Right kidney (tissue), 9 donors: ENCODE measurements at places on chromosomes 5 and 9.

- DNase-seq = no peak
These were observed 259.2 kb upstream of the NFIL3 start for GRCh38 chr9:91682806-91683205.

DNA sequence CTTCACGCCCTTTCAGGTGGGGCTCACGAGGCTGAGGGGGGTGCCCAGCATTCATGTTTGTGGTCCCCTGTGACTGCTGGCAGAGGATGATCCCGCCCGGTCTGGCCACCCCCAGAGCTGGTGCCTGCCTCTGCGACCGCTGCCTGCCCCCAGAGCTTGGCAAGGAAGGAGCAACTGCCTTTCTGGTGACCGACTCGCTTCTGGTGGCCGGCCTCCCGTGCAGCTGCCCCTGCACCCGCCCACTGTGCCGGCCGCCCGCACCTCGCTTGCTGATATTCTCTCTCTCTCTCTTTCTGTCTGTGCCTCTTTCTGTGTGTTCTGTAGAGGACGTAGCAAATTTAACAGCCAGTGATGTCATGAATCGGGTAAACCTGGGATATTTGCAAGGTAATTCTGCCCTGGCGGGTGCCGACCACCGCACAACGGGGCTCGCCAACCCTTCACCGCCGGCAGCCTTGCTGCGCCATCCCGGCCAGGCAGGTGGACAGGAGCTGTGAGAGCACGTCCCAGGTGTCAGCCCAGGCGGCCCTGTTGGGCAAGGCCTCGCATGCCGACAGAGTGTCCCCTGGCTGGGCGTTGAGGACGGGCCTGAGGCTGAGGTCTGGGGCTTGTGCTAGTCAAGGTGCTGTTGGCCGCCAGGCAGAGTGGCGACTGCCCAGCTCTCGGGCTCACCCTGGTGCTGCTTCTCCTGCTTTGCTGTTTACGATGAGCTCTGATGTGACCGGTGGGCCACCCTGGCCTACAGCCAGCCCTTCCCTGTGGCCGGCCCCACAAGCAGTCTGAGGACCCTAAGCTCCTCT, 86.0 kb downstream of the KCNT1 start:
- no peak for DNase-seq

GRCh38 chr9:5389109-5389732, 48.5 kb downstream of the PLGRKT start:
- DNase-seq = no peak

DNA sequence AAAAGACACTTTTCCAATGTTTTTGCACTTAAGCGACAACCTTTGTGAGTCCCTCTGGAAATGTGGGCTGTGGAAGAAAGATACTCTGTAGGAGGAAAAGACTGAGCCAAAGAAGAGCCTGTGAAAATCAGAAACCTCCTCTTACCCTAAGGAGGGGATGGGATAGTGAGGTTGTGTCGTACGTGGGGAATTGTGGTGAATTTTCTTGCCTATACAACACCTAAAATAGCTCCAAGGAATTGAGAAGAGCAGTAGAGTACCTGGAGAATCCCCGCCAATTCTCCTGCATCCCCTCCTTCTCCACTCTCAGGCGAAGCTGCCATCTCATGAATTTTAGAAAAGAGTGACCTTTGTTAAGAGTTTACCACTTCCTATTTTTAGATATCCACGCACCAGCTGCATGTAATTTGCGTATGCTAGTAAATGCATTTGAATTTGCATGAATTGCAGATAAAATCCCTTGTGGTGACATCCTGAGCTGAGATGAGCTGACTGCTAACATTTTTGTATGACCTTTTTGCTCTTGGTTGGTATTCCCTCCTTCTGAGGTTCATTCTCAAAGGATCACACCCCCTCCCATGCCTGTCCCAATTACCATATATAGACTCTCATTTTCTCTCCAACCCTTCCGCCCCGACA, 147.2 kb downstream of the PCSK5 start:
- DNase-seq = no peak

- no peak for DNase-seq
These were observed 65.0 kb downstream of the CEMIP2 start for GRCh38 chr9:71703172-71703872.

DNA sequence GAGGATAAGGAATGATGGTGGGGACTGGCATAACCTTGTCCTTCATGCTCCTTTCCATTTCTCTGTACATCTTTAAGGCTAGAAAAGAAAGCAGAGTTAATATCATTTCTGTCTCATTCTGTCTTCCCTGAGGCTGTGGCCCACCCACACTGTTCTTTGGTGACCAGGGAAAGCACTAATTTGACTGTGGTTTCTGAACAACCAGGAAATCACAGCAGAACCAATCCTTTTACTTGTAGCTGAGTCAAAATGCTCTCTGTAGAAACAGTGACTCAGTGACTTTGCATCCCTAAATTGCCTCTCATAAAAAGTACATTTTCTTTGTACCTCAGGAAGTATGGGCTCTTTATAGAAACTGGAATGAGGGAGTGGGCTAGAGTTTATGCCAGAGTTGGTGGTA, 28.1 kb downstream of the IL33 start:
- DNase-seq = no peak

DNA sequence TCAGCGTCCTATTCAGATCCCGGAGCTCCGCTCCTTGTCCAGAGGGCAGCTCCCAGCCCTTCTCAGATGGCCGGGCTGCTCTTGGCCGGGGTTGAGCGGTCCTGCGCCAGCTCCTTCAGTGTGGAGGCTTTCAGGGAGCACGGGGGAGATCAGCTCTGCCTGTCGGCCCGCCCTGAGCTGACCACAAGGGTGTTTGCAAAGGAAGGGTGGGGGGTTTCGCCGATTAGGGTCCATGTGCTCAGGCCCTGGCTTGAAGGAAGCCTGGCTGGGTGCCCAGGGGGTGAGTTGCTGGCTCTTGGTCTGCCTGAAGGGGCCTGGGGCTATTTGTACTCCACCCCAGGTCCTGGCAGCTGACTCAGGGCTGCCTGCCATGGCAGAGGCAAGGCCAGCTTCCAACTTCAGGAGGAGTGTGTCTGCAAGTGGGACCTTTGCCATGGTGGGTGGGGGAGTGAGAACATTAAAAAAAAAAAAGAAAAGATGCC, 250.1 kb upstream of the KLF4 start:
- no peak for DNase-seq

- peak; percentile 9 for DNase-seq
These were observed 1574.5 kb upstream of the WWC1 start for GRCh38 chr5:166716856-166717492.

DNA sequence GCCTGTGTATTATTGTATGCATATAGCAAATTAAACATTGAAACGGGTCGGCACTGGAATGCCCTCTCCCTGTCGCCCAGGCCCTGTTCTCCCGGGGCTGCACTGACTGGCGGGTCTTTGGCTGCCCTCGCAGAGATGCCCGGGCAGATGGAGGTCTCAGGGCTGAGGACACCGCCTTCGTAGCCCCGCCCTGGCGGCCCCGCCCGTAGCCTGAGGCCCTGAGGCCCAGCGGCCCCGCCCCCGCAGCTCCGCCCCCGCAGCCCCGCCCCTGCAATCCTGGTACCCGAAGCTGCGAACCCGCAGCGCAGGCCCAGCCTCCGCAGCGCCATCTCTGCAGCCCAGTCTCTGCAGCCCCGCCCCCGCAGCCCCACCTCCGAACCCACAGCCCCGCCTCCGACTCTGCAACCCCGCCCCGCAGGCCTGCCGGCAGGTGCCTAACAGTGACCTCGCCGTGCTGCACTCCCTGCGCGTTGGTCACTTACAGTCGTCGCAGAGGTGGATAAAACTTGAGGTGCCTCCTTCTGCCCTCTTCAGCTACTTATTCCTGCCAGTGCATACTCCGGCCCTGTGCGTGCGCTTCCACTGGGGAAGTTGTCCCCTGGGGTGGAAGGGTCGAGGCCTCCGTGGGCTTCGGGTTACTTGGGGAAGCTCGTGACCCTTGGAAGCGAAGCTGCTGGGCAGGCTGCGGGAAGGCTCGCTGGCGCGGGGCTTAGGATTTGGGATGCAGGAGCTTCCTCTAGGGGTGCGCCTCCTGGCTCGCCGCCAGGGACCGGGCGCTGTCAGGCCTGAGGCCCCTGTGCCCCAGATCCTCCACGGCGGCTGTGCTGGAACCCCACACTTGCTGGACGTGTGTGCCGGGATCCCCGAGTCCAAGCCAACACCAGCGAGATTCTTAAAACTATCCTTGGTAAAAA, 72.3 kb downstream of the ICE1 start:
- peak; percentile 30 for DNase-seq

- DNase-seq = peak; percentile 9
These were observed 435.1 kb upstream of the CDH9 start for GRCh38 chr5:27473307-27474046.

GRCh38 chr5:134124289-134125038, 10.0 kb downstream of the TCF7 start:
- DNase-seq = no peak

- DNase-seq = no peak
These were observed 46.3 kb downstream of the MAST4 start for GRCh38 chr5:66642538-66642937.

GRCh38 chr5:63262185-63262981, 683.8 kb downstream of the LRRC70 start:
- DNase-seq = no peak

DNA sequence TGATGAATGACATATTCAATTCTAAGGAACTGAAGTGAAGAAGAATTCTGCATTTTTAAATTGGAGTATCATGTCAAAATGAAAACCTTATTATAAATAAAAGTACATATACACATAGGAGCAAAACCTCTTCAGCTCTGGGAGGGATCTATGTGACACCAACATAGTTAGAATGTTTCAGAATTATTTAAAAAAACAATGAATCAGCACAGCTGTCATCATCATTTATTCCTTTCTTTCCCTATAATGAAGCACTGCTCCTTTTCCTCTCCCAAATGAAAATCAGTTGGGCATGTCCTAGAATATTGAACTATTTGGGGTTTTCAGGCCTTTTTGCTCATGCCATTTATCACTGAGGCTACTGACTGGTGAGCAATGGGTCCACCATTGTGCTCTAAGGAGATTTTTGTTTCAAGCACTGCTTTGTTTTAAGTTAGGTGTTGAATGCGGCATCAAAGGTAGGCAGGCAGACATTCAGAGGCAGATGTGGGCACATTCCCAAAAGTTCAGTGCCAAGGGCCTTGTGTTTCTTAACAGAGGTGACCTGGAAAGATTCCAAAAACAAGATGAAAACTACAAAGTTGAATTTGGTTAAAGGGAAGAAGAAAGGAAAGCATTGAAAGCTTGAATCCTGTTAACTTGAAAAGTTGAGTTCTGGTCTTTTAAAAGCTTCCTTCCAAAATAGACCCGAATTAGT, 126.4 kb upstream of the ADAMTSL1 start:
- no peak for DNase-seq

- peak; percentile 23 for DNase-seq
These were observed 231.0 kb downstream of the CDK5RAP2 start for GRCh38 chr9:120348951-120349429.

DNA sequence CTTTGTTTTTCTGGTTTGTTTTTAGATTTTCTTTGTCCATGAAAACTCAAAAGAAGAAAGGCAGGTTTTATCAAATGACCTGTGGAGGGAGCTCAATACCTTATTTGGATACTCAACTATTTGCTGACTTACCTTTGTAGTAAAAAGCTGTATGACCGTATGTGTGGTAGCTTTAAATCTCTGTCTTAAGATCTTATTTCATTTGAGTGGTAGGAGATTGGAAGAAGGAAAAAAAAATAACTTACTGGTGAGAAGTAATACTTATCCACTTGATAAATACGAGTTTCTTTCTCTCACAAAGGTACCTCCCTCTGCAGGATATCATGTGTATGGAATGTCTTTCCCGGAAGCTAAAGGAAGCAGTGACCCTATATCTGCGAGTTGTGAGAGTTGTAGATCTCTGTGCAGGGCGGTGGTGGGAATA, 15.0 kb downstream of the FBXO38 start:
- no peak for DNase-seq

DNA sequence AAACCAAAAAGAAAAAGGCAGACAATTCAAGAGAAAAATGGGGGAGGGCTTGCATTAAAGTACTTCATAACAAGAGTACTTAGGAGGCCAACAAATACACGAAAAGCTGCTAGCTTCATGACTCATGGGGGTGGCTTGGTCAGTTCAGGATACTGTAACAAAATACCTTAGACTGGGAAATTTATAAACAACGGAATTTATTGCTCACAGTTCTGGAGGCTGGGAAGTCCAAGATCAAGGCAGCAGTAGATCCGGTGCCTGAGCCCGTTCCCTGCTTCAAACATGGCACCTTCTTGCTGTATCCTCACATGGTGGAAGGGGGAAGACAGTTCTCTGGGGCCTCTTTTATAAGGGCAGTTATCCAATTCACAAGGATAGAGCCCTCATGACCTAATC, 111.4 kb downstream of the C9orf50 start:
- DNase-seq = no peak

GRCh38 chr5:43207601-43208000, 15.6 kb downstream of the NIM1K start:
- DNase-seq = no peak

GRCh38 chr9:119370816-119371215, 1.6 kb upstream of the BRINP1 start:
- DNase-seq = peak; percentile 45

DNA sequence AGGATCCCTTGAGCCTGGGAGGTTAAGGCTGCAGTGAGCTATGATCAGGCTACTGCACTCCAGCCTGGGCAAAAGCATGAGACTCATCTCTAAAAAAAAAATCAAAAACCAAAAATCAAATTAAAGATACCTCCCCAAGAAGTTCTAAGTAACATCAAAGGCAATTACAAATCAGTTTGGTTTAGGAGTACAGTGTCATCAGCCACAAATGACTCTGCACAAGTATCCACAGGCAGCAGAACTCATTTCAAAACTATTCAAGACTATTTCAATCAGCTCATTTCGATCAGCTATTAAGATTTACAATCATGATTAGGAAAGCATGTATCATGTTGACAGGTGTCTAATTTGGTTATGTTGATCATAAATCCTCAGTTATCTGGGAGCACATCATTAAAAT, 19.1 kb downstream of the TRMO start:
- no peak for DNase-seq

DNA sequence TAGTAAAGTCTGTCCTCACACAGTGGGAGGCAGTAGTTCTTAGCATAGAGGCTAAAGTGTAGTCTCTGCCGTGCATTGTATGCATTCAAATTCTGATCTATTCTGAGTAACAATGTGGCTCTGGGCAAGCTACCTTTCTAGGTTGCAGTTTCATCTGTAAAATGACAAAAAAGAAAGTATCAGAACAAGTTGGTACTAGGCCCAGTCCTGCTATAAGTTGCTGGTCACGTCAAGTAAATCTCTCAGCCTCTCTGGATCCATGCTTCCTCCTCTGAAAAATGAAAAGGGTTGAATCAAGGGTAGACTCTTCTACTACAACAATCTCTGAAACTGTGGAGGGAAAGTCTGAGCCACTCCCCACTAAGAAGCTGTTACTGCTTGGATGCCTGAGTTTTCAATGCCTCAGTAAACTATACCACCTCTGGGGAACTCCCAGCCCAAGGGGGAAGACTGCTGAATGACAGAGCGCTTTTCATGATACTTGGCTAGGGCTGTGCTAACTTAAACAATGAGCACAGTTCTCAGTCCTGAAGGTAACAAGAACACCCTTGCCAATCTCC, 34.5 kb upstream of the SPARC start:
- DNase-seq = no peak
